ENCODE measurements at places on chromosomes 6 and 20.

- DNase-seq = no peak
Observed at GRCh38 chr6:6748001-6748400, 159.5 kb downstream of the LY86 start.

DNA sequence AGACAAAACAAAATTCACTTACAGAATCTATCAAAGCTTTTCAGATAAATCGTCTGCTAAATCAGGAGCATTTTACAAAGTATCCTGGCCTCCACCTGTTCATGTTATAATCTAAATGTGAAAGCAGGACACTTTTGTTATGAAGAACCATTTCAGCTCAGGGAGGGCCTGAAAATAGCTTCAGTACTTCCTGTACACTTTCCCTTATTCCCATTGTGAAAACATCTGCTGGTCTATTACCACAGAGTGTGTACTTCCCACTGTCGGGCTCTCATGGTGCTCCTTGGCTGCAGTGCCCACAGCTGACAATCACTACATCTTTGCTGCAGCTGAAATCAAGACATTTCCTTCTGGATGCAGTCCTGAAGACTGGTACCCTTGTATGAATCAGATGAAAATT is 128.1 kb downstream of the OPRM1 start:
- no peak for DNase-seq

DNA sequence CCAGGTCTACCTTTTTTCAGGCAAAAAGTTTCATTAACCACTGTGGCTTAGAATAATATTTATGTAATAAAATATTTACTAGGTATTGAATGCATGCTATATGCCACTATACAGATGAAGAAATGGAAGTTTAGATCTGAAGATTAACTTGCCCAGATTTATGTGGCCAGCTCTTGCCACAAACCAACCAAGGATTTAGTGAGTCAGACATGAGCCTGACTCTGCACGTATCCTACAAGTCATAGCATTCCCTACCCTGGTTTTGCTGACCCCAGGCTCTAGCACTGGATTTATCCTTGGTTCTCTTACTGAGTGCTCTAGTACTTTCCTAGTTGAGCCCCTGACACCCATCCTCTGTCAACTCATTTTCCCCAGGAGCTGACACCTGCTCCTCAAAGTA is 75.4 kb downstream of the ANKEF1 start:
- no peak for DNase-seq

- no peak for DNase-seq
Observed at GRCh38 chr6:387293-387741, 4.2 kb upstream of the IRF4 start.

DNA sequence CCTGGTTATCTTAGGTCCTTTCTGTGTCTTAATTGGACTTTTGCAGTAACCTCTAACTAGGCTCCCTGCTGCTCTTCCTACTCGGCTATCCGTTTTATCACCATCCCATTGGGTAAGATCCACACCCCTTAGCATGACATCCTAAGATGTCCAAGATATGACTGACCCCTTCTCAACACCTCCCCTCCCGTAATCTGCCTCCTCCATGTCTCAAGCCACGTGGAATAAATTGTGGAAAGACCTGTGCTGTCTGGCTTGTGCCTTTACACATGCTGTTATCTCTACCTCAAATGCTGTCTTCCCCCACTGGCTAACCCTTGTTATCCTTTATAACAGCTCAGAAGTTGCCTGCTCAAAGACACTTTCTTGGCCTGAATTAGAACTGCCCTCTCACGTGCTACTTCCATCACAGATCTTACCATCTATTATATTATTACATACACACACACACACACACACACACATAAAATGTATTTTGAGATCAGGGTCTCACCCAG is 26.5 kb downstream of the EIF2S2 start:
- DNase-seq = no peak

- DNase-seq = no peak
Observed at GRCh38 chr6:107460083-107460631, 793 bp upstream of the PDSS2 start.

DNA sequence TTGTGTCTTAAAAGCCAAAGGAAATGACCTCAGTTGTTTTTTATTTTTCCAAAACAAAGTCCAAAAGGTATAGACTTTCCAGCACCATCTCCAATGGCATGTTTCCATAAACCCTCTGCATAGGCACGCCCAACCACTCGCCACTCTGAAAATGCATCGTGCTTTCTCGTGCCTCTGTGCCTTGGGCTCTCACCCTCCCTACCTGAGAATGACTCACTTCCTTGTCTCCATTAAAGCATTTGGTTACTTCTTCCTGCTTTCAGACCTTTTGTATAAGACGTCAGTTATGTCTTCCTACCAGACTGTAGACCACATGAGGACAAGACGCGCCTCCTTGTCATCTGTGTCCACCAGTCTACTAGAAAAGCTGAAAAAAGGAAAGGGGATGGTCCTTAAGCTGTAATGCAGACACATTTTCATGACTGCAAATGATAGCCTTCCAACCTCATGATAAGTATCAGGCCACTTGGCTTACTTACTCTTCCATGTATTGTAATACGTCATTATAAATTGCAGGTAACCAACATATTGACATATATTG is 61.2 kb upstream of the CDYL start:
- no peak for DNase-seq

DNA sequence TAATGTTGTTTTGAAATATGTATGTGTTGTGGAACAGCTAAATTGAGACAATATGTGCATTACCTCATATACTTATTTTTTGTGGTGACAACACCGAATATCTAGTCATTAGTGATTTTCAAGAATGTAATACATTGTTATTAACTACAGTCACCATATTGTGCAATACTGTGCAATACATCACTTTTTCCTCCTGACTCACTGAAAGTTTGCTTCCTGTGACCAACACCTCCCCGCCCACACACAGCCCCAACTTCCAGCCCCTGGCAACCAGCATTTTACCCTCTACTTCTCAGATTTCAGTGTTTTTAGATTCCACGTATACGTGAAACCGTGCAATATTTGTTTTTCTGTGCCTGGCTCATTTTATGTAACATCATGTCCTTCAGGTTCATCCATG is 627.9 kb downstream of the PRKN start:
- DNase-seq = no peak

DNA sequence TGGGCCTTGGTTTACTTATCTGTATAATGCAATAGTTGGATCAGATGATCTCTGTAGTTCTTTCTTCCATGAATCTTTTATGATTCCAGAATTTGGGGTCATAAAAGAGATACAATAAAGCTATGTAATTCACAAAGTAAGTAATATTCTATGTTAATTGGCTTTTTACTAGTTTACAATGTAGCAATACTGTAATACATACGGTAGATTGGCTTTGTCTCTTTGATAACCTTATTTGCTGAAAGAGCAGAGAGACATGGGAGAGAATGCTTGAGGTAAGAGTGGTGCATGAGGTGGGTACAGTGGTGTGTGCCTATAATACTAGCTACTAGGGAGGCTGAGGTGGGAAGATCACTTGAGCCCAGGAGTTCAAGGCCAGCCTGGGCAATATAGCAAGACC is 14.7 kb downstream of the SPACA1 start:
- DNase-seq = no peak

DNA sequence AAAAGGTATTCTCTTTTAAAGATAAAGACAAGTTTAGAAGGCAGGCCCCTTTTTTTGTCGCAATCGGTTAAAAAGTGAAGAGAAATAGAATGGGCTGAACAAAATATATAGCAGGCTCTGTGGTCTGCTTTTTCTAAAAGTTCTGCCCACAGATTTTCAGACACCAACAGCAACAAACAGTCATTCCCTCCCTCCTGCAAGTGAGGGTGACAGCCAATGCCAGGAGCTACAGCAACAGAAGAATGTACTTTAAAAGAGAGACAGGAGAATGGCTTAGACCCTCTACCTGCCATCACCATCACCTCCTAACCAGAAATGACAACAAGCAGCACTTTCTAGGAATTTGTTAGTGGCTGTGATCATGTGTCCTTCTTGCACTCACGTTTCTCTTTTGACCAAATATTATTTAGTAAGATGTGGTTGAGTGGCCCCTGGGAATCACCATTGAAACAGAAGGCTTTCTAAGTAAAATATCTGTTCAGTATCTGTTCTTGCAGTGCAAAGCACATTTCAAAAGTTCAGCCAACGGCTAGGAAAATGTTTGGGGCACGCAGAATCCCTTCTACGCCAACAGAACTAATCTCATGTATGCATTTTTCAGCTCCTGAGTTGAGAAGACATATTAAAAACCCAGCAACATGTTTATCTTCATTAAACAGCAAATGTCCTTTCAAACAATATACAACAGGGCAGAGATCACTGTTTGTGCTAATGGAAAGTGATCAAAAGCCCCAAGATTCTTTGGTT is 248.5 kb downstream of the ATXN1 start:
- no peak for DNase-seq

GRCh38 chr20:1566701-1567100 is 9.2 kb upstream of the SIRPD start:
- no peak for DNase-seq

GRCh38 chr20:48219306-48219705 is 434.0 kb upstream of the SULF2 start:
- DNase-seq = no peak

GRCh38 chr6:53250176-53251032 is 98.3 kb downstream of the ELOVL5 start:
- no peak for DNase-seq

DNA sequence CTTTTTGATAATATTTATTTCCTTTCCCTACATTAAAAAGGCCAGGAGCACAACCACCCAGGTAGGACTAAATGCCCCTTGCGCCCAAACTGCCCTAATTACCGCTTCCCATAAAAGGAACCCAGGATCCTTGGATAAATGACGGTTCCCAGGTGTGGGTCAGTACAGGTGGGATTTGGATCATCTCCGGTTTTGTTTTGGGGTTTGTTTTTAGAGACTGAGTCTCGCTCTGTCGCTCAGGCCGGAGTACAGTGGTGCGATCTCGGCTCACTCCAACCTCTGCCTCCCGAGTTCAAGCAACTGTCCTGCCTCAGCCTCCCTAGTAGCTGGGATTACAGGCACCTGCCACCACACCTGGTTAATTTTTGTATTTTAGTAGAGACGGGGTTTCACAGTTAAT is 28.4 kb downstream of the ZNF217 start:
- no peak for DNase-seq

- no peak for DNase-seq
Observed at GRCh38 chr20:39253051-39253755, 291.1 kb downstream of the DHX35 start.

DNA sequence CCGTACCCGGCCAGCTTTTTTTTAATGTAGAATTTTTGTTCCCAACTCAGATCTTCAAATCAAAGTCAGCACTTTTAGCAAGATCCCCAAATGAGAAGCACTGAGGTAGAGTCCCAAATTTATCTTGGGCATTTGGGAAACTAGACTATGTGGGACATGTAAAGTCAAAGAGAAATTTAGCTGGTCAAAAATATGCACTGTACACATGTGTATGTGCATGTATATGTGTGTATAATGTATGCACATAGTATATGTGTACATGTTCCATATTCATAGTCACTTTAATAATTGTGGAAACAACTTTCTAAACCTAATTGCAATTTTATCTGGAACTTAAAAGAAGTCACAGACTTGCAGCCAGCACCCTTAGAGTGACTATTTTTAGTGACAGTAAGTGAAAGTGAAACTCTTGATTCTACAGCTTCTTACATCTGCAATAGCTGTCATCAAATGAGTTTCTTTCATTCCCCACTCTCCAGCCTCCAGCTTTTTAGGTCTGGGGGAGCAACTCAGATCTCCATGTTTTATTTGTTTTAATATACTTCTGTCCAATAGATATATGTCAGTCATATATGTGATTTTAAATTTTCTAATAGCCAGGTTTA is 53.6 kb downstream of the CDC40 start:
- peak; percentile 47 for DNase-seq

- no peak for DNase-seq
Observed at GRCh38 chr6:26604026-26604425, 7.3 kb downstream of the ABT1 start.

GRCh38 chr20:31476643-31477215 is 1.6 kb downstream of the REM1 start:
- DNase-seq = no peak

GRCh38 chr6:56595490-56596122 is 47.1 kb downstream of the DST start:
- no peak for DNase-seq

DNA sequence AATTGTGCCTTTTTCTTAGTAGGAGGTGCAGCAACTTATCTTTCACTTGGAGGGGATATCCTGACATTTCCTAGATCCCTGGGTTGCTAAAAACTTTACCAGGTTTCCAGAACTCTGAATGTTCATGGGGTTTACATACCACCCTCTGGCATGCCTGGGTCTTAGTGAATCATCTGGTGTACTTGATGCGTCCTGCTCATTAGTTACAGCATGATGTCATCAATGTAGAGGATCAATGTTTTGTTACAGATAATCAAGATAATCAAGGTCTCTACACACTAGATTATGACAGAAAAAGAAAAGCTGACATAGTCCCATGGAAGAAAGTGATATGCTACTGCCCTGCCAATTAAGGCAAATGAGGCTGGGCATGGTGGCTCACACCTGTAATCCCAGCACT is 27.0 kb downstream of the FITM2 start:
- no peak for DNase-seq

DNA sequence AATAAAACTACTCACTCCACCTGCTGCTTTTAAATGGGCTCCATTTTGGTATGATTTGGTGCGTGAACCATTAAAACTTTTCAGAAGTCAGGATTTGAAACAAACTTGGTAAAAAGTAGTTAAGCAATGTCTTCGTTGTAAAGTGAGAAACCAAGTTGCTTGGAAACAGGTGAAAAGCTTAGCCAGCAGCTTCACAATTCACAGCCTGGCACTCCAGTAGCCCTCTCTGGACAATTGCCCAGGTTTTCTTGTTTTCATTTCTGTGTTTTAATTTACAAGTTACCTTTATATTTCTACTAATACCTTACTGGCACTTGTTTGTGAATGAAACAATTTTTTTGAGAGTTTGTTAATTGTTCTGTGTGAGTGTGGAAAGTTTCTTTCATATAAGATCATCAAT is 12.8 kb downstream of the NT5E start:
- no peak for DNase-seq

GRCh38 chr6:14743474-14744211 is 502.2 kb upstream of the JARID2 start:
- DNase-seq = peak; percentile 62

- DNase-seq = no peak
Observed at GRCh38 chr6:16837217-16837972, 76.1 kb upstream of the ATXN1 start.

DNA sequence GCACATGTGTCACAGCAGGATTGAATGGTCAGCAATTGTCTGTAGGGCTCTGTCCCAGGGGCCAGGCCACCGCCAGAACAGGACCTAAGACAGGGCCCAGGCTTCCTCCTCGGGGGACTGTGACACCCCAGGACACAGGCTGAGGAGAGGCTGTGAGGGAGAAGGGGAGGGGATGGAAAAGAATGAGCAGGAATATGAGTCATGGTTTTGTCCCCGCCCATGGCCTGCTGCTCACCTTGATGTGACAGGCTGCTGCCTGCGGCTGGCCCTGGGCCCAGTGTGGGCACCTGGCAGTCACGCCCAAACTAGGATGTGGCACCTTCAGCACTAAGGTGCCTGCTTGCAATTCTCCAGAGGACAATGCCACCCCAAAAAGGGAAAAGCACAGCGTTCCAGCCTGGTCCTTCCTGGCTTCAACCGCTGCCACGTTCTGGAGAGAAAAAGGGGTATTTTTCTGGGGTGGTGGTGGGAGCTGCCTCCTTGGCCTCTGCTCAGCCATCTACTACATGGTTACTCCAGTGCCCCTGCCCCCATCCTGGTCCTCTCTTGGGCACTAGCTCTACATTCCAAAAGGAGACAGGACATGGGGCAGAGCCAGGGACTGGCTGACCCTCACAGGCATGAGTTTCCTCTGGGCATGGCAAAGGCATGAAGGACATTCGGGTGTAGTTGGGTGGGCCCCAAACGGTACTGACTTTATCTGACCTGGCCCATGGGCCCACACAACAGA is 93.4 kb downstream of the SLC22A23 start:
- no peak for DNase-seq
